ENCODE measurements at places on chromosomes 13 and 19.

DNA sequence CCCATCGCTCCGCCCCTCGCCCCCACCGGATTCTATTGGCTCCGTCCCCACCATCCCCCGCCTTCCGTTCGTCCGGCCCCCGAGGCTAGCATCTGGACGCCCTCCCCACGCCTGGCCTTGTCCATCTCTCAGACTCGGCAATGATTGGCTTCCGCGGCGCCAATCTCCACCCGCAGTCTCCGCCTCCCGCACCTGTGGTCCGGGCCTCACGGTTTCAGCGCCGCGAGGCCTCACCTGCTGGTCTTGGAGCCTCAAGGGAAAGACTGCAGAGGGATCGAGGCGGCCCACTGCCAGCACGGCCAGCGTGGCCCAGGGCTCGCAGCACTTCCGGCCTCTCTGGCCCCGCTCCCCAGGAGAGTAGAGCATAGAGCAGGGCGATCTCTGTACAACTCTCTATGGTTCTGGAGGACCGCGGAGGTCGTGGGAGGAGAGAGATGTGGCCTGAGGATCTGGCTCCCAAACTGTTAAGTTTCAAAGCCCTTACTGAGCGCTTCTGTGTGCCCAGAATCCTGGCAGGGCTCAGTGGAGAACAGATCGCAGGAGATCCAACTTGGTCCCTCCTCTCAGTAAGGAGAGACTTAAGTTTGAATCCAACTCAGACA, at the start of gene ERCC1:
Gene ERCC1 (minus strand): TSS at position 329 of the 602 bp plus-strand sequence. CDS start 543 bp downstream, outside the sequence.
- peak; percentile 99 for DNase-seq

- no peak for DNase-seq
Measured at GRCh38 chr13:48492470-48493065, 40.3 kb downstream of the RCBTB2 start.

DNA sequence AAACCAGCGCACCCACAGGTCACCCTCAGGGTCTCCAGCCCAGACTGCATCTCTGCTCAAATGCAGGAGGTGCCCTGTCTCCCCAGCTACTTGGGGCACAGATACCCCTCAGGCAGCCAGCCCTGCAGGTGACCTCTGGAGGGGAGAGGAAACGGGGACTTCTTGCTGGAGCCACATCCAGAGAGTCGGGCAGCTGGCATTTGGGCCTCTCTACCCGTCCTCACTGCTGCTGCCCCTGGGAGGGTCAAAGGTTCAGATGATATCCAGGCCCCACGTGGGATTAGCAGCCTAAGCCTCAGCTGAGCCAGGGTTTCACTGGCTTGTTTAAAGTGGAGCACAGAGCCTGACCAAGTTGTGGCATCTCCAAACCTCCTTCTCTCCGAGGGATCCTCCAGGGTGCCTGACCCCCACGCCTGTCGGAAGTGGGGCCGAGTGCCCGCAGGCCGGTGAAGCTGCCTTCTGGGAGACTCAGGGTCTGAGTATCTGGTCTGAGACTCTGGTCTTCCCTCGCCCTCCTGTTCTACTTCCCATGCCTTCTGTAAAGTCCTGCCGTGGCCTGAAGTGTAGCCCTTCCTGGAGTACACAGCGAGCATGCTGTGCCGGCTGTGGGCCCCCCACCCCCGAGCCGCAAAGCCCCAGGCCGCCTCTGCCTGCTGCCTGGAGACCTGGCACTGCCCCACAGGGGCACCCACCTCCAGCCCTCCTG, 2.1 kb downstream of the RASA3 start:
- no peak for DNase-seq

- no peak for DNase-seq
Measured at GRCh38 chr19:8571006-8571411, 6.2 kb downstream of the MYO1F start.

- no peak for DNase-seq
Measured at GRCh38 chr13:102233566-102234208, 168.2 kb downstream of the FGF14 start.

DNA sequence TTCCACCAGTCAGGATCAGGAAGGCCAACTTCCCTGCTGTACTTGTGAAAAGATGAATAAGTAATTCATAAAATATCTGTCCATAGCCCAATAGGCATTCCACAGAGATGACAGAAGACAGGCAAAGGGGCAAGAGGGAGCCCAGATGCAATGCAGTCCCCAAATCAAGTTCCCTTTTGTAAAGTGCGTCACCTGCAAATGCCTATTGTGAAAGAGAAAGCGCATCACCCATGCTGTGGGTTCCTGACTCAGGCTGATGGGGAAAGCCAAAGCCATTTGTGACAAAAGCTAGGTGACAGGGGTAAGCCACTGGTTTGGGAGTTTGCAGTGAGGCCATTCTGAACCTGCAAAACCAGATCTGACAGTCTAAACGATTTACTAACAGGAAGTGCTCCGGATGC, 157.5 kb upstream of the ZNF536 start:
- no peak for DNase-seq

GRCh38 chr13:99743094-99743493, 228.5 kb downstream of the ZIC5 start:
- peak; percentile 74 for DNase-seq

GRCh38 chr13:77863144-77863543, 55.5 kb downstream of the EDNRB start:
- DNase-seq, result no peak

GRCh38 chr13:44918326-44919103, 70.8 kb downstream of the NUFIP1 start:
- peak; percentile 48 for DNase-seq

All from NCI-H1105 (cell line).